NCI-H510A (cell line): ENCODE measurements at places on chromosomes 4 and X.

- no peak for DNase-seq
These were observed 86.3 kb downstream of the RTL9 start for GRCh38 chrX:110444996-110445395.

DNA sequence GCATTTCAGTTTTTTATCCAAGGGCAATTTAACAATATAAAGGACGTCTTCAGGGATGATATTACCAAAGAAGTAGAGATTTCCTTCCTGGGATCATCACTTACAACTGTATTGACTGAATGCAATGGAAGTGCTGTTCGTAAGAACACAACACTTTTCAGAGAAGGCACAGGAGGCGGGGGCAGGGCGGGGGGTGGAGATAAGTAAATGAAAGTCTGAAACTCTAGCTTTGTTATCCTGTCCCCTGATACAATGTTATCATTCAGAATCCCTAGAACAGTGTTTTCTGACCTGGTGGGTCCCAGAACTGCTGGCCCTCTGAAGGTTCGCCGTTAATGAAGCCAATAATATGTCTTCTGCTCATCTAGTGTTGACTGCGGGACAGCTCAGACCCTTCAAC lies 124.6 kb downstream of the NSUN7 start:
- no peak for DNase-seq

DNA sequence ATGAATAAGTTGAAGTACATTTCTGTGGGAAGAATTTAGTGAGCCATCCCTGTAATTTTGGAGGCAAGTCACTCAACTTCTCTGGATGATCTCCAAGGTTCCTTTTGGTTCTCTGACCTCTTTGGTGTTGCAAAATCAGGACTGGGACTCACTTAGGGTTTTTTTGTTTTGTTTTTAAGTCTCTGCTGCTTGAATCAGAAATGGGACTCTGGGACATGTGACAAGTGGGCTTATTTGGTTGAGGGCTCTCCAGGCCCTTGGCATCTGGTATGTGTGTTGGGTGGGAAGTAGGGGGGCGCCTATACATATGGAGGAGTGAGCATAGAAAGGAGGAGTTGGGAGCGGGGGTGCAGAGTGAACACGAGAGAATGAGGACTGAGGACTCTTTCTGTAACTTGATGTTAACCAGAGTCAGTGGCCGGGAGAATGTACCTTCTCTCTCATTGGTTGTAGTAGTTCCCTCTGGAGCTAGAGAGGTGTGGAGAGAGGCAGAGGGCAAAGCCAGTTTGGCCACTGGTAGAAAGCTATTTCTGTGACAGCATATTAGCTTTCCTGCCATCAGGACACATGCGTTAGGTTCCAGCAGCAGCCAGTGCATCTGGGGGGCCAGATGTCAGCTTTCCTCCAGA lies 1.9 kb downstream of the ARHGAP10 start:
- DNase-seq, result no peak

DNA sequence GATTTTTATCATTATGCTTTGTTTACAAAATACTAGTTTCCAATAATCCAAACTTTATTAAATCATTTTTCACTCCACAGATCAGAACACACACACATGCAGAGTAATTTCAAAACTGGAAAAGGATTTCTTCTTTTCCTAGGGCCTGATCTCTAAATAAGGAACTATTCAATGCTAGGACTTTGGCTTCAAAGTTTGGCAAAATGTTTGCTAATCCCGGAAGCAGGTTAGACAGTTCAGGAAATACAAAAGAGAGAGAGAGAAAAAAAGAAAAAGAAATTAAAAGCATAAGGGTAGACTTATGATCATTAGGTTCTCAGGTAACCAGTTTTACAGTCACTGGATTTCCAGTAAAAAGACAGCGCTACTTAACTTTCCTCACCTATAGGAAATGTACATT lies 211.0 kb downstream of the DCLK2 start:
- no peak for DNase-seq

- no peak for DNase-seq
These were observed 536.3 kb downstream of the INPP4B start for GRCh38 chr4:142309772-142310171.

DNA sequence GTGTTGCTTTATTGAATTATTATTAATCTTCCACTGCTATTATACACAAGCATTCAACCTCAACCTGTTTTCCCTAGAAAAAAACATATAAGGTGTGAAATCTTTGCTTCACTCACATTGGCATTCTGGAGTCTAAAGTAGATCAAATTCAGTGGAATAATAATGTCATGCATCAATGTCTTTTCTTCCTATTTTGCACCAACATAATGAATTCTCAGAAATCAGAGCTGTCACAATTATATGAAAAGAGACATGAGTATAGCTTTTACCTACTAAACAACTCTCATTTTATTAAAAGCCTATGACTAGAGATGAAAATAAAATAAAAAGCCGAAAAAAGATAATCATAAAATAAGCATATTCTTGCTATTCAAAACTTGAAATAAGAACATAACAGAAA lies 96.3 kb upstream of the QRFPR start:
- DNase-seq, result no peak

- DNase-seq, result no peak
These were observed 58.7 kb upstream of the EMCN start for GRCh38 chr4:100576570-100576969.

DNA sequence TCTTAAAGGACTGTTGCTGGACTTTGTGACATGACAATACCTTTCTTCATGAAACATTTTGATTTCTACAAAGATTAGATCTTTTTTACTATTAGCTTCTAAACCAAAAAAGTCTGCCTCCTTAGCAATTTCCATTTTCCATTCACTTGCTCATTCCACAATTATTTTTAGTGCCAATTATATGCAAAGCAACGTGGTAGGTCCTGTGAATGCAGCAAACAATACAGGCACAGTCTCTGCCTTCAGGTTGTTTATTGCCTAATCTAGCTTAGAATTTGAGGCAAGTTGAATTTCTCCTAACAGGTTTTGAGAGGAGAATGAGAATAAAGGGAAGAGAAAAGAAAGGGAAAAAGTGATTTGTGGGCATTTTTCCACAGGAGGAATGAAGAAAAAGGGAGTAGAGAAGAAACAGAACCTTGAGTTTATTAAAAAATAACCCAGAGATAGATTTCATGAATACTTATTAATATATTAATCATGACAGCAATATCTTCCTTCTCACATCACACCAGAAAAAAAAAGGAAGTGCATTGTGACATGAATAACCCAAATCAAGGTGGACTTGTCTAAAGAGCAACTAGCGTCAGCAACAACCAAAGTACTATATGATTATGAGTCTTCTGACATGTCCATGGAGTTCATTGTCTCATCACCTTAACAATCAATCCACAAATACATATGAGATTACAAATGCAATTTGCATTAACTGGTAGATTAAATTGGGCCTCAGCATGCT lies 16.3 kb upstream of the FRYL start:
- DNase-seq, result no peak

DNA sequence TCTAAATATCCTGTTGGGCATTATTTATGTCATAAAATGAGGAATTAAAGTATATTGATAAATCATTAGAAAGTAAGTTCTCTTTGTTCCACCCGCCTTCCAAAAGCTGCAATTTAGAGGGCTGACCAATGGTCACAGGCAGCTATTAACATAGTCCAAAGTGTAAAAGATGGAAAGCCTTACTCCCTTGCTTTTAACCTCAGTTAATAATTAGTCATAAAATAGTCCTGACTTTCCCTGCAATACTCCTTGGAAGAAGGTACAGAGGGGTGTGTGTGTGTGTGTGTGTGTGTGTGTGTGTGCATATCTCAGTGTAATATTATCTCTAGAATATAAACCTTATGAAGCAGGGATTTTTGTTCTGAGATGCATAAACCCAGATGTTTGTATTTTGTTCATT lies 275.4 kb downstream of the FAT4 start:
- DNase-seq, result no peak

GRCh38 chr4:113699772-113700171 lies 61.8 kb downstream of the CAMK2D start:
- DNase-seq, result no peak

- DNase-seq, result peak; percentile 4
These were observed 108.4 kb downstream of the DOCK11 start for GRCh38 chrX:118603981-118604380.

DNA sequence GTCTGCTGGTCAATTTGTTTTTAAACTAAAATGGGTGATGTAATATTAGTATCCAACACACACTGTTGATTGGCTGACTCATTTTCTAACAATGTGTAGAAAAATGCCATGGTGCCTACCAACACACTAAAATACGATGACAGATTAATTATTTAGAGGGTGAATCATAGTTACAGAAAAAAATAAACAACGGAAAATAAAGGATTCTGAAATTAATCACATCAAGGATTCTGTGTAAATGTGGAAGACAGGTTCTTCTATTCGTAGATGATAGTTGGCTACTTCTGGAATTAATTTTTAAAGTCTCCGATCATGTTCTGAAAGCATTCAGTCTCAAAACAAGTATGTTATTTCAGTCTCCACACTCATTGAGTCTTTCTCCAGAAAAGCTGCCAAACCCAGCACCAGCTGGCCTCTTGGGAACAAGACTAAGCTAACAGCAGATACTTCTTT lies 8.2 kb upstream of the IQCM start:
- no peak for DNase-seq

DNA sequence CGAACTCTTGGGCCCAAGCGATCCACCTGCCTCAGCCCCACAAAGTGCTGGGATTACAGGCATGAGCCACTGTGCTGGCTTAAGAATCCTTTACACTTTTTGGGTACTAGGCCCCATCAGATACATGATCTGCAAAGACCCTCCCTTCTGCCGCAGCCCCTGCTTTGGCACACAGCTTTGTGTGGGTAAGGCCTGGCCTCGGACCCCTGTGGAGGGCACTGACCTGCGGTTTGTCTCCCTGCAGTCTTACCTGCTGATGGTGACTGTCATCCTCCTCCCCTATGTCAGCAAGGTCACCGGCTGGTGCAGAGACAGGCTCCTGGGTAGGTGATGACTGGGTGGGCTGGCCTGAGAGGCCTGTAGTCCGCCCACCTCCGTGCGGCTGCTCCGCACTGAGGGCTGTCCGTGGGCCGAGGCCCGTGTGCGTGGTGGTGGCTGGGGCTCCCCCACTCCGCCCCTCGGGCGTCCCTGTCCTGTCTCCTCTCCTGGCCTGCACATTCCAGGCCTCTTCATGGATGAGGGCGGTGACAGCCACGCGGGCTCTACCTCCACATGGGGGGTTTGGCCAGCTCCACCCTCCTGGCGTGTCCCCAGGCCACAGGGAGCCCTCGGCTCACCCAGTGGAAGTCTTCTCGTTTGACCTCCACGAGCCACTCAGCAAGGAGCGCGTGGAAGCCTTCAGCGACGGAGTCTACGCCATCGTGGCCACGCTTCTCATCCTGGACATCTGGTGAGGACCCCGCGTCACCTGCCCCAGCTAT lies 18.0 kb downstream of the DGKQ start:
- DNase-seq, result no peak

- DNase-seq, result no peak
These were observed 4.6 kb upstream of the ERCC6L start for GRCh38 chrX:72243472-72243871.

- DNase-seq, result no peak
These were observed 74.4 kb downstream of the TMA16 start for GRCh38 chr4:163568843-163569242.

DNA sequence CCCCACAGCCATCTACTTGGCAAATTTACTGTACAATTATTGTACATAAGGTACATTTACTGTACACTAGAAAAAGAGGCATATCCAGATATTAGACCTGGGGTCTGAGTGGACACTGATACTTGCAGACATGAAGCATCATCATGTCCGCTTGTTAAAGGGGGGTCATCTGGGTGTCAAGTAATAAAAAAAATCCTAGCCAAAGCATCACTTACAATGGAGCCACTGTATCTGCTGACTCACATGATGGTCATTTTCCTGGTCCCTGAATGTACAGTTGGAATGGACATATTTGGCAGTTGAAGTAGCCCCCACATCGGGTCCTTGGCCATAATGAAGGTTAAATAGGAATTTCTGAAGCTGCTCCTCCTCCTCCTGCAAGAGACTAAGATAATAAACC lies 228.8 kb downstream of the THOC2 start:
- DNase-seq, result no peak

DNA sequence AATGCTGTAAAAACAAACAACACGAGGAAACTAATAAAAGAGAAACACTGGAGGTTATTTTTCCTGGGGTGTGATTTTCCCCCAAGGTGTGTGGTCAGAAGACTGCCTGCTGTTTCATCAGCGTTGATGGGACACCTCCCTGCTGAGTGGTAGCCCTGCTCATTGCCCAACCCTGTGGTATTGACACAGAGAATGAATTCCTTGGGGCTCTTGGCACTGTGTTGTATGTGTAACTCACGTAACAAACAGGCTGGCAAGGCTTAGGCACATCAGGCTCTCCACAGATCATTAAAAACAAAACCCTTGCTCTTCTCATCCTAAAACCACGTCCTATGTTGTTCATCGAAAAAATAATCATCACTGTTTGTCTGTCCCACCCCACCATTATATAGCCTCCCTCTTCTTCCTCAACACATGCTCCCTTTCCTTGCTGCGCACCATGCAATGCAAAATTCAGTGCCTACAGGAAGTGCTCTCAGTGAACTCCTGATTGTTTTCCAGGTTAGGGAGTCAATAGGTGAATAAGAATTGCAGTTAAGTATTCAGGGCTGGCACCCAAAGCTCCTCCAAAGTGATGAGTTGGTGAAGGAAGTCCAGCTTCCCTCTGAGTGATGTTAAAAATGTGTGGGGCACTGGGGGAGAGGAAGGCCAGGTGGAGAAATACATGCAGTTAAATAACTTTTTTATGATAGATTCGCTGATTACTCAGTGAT lies 11.4 kb upstream of the PUDP start:
- no peak for DNase-seq

- no peak for DNase-seq
These were observed 3.6 kb upstream of the NXT2 start for GRCh38 chrX:109533005-109533404.

- no peak for DNase-seq
These were observed 96.2 kb upstream of the ATP6AP2 start for GRCh38 chrX:40484408-40485091.

GRCh38 chr4:156977435-156978160 lies 6.0 kb upstream of the PDGFC start:
- no peak for DNase-seq

DNA sequence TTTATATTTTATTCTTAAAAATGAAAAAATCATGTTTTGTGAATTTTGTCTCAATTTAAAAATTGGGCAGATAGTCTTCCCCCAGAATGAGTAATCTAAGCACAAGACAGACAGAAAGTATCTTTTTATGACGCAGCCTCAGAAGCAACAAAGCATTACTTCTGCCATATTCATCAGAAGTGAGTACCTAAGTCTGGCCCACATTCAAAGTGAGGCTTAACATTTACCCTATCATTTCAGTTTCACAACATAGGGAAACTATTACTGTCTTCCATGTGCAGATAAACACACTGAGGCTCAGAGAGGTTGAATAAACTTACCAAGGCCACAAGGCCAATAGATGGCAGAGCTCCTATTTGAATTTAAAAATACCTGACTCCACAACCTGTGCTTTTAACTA lies 4.4 kb upstream of the PRDX4 start:
- no peak for DNase-seq

GRCh38 chrX:120749141-120749846 lies 119.4 kb upstream of the C1GALT1C1 start:
- peak; percentile 74 for DNase-seq

GRCh38 chr4:79148369-79148768 lies 177.5 kb downstream of the NAA11 start:
- no peak for DNase-seq
